ENCODE measurements at places on chromosomes 3 and 15. TPM values are rescaled to one million over a fixed set of nuclear protein-coding genes. Genes with fewer than 3 reads are reported as not detected.

The REC114 gene
- not detected for total RNA-seq

The TRIM42 gene
- total RNA-seq = not detected

GRCh38 chr3:123159926-123160635 is 41.7 kb upstream of the SEC22A start:
- DNase-seq = no peak

GRCh38 chr3:29065211-29065785 is 215.6 kb upstream of the RBMS3 start:
- no peak for DNase-seq

DNA sequence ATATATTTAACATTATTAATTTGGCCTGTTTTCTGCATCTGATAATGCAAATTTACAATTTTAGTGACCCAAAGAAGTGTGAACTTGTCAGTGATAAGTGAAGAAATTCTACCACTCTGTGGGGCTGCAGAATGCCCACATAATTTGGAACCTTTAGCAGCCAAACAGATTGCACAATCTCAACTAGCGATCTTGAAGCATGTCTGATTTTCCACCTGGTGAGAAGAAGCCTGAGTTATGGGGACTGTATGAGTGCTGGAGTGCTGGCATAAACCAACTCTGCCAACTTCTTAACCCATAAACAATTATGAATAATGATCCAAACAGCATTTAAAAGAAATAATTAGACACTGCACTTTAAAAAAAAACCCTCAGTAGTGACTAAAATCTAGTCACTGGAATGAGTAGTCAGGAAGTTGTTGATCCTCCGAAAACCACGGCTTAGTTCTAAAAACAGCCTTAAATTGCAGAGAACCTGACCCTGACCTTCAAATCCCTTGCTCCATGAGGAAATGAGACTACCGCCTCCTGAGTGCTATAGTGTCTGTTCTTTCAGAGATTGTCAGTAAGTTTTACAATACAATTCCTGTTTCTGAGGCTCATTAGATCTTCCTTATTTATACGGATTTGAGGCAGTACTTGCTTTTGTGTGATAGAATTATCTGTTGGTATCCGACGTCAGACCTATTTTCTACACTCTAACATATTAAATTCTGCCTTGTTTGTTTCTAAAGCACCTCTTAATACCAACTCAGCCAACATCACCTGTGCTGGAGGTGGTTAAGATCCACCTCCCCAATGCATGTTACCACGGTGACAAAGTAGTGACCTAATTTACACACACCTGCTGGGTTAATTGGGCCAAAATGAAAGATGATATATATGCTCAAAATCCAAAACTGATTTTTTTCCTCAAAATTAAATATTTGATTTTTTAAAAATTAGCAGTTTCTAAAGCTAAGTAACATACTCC is 267.7 kb downstream of the ZBTB20 start:
- no peak for DNase-seq
